ENCODE measurements at places on chromosomes 16 and 17. TPM values are rescaled to one million over a fixed set of nuclear protein-coding genes. Genes with fewer than 3 reads are reported as not detected.

Gene RHBDF2
- total RNA-seq = 173 TPM

Gene NUBP1
- 24.4 TPM for total RNA-seq

Gene EFTUD2
- 133 TPM for total RNA-seq

Gene GNG13
- total RNA-seq = not detected

Gene LGALS9B
- total RNA-seq = not detected

Gene CNTD1
- not detected for total RNA-seq

Gene KRT39
- not detected for total RNA-seq

Gene ZSCAN10
- total RNA-seq = 0.49 TPM

Gene SPNS3
- total RNA-seq = 52.3 TPM

Gene CD19
- 134 TPM for total RNA-seq

Gene TPSG1
- total RNA-seq = not detected

Gene CEP295NL
- total RNA-seq = not detected

Gene UMOD
- total RNA-seq = not detected

Gene SNX20
- total RNA-seq = 1.5 TPM

Measured in OCI-LY7 (cell line).